Glutamatergic neuron (in vitro differentiated cells): ENCODE measurements at places on chromosomes 3 and 15. TPM values are rescaled to one million over a fixed set of nuclear protein-coding genes. Genes with fewer than 3 reads are reported as not detected.

DNA sequence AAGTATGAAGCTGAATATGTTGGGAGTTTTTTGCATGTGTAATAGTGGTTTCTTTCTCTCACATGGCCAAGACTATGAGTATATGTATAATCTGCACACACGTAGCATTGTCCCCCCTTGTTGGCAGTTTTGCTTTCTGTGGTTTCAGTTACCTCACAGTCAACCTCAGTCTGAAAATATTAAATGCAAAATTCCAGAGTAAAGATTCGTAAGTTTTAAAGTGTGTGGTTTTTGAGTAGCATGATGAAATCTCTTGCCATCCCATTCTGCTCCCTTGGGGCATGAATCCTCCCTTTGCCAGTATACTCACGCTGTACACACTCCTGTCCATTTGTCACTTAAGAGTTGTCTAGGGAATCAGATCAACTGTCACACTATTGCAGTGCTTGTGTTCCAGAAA, 742.0 kb upstream of the CCDC54 start:
- DNase-seq = no peak

GRCh38 chr3:99509224-99509623, 129.2 kb upstream of the COL8A1 start:
- no peak for DNase-seq

DNA sequence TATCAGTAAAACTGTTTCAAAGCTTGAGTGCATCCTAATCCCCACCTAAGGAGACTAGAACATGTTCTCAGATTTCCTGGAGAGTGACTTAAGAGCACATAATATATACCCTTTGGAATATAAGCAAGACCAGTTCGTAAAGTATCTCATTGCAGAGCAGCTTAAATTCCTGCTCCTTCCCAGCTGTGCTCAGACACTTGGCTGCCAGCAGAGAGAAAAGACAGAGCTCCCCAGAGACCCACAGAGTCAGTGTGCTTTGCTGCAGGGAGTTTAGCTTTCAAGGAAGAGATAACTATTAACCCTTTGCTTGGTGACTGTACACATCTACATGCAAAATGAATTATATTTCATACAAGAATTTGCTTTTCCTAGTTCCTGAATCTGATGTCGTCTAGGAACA, 338.1 kb upstream of the ARHGEF26 start:
- DNase-seq = peak; percentile 44

DNA sequence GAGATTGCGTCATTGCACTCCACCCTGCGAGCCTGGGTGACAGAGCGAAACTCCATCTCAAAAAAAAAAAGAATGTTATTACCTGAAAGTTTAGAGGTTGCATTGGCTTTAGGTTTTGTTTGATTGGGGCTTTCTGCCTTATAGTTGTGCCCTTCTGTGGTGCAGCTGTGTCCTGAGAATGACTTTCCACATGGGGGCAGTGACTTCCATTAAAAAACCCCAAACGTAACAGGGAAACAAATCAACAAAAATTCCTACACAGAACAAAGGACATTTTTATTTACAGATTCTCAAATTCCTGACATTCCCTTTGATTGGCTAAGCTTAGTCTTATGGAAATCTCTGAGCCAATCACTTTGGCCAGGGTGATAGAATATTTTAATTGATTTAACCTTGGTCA, 154.1 kb upstream of the GPR149 start:
- no peak for DNase-seq

RASSF1 gene
- 27.8 TPM for total RNA-seq

DNA sequence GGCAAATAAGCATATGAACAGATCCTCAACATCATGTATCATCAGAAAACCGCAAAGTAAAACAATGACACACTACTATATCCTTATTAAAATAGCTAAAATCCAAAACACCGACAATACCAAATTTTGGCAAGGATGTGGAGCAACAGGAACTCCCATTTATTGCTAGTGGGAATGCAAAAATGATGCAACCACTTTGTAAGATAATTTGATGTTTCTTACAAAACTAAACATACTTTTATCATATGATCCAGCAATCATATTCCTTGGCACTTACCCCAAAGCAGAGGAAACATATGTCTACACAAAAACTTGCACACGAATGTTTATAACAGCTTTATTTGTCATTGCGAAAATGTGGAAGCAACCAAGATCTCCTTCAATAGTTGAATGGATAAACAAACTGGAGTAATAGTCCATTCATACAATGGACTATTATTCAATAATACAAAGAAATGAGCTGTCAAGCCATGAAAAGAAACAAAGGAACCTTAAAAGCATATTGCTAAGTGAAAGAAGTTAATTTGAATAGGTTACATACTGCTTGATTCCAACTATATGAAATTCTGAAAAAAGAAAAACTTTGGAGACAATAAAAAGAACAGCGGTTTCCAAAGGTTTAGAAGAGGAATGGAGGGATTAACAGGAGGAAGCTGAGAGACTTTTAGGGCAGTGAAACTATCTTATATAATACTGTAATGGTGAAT, 172.0 kb downstream of the VPS13C start:
- no peak for DNase-seq

GOLGA8G gene
- not detected for total RNA-seq

DNA sequence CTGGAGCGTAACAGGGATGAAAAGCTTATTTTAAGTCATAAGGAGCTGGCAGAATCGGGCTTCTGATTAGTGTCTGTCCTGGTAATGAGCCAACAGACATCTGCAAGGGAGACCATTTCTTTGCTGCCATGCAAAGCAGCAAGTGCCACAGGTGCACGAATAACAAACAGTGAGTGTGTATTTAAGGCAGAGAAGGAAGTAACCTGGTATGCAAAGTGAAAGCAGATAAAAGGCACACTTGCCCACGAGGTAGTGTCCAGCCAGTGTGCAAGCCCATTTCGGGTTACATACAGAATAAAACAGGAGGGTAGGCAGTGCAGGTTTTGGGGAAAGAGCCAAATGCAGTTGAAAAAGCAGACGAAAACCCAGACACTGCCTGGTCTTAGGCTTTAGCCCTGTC, 1153.7 kb downstream of the SI start:
- no peak for DNase-seq

DNA sequence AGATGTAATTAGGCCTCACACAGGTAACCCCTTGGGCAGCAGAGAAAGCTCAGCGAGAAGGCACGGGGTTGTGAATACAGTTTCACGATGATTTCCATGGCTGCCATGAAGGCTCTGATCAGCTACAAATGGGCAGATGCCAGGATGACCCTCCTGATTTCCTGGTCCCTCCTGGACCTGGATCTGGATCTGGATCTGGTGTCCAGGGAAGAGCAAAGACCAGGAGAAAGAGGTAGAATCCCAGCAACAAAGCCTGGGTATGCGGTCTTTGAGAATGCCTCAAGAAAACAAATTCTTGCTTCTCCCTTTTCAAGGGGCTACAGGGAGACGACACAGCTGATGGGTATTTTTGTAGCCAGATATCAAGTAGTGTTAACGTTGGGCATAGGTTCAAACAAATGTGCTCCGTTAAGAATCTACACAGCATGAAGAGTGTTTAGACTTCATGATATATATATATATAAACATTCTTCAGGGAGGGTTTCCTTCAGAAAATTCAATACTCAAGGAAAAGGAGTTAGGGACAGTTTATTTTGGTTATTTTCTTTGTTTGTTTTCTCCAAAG, 175.6 kb downstream of the RORA start:
- no peak for DNase-seq

GRCh38 chr3:37766797-37767776, 94.6 kb upstream of the CTDSPL start:
- DNase-seq = no peak

DNA sequence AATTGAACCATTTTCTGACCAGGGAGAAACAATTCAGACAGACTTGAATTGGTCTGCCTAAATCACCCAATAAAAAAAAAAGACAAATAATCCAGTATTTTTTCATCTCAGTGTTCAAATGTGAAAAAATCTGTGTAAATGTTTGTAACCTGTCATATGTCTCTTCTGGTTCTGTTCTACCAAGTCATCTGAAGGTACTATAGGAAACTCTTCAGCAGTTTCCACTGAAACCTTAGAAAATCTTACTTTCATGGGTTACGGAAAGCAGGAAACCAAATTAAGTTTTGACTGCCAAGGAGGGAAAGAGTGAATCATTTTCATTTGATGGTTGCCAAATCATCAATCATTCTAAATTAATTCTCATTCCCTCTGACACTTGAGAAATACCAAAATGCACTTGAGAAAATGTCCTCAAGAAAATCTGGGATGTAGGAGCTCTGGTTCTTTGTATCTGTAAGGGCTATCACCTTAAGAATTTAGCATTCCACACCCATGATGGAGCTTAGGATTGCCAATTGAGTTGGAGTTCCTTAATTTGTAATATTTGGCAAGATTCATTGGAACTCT, 278.2 kb upstream of the KCNH8 start:
- no peak for DNase-seq

- no peak for DNase-seq
Observed at GRCh38 chr3:136390574-136390973, 140.4 kb downstream of the PCCB start.

- DNase-seq = no peak
Observed at GRCh38 chr15:47820747-47821319, 103.5 kb downstream of the SEMA6D start.

GRCh38 chr3:47533481-47533880, 20.0 kb upstream of the ELP6 start:
- DNase-seq = no peak

TM4SF4 gene
- total RNA-seq = not detected

DNA sequence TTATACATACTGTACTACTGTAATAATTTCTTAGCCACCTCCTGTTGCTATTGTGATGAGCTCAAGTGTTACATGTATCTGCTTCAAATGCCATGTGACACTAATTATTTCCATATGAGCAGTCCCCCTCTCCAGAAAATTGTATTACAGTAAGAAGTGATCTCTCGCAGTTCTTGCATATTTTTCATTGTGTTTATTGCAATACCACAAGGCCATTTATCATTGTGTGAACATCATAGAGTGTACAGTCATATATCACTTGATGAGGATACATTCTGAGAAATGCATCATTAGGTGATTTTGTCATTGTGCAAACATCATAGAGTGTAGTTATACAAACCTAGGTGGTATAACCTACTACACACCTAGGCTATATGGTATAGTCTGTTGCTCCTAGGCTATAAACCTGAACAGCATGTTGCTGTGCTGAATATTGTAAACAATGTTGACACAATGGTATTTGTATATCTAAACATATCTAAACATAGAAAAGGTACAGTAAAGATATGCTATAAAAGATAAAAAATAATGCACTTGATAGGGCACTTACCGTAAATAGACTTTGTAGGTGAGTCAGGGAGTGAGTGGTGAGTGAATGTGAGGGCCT, 189.6 kb upstream of the MLF1 start:
- no peak for DNase-seq

DNA sequence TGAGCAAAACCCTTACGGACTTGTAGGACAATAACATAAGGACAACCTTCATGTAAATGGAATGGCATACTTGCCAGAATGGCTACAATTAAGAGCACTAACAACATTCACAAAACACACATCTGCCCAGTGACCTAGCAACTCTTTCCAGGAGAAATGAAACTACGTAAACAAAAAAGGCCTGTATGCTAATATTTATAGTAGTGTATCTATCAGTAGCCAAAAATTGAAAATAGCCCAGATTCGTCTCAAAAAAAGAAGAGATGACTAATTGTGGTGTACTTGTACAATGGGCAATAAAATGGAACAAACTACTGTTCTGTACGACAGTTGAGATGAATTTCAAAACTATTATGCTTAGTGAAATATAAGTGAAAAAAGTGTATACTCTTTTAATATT, 38.4 kb downstream of the CMC1 start:
- no peak for DNase-seq

GRCh38 chr3:122235147-122235546, 51.7 kb downstream of the CASR start:
- DNase-seq = no peak

CCDC32 gene
- 21.4 TPM for total RNA-seq

- no peak for DNase-seq
Observed at GRCh38 chr3:127708837-127709236, 36.1 kb downstream of the ABTB1 start.

DNA sequence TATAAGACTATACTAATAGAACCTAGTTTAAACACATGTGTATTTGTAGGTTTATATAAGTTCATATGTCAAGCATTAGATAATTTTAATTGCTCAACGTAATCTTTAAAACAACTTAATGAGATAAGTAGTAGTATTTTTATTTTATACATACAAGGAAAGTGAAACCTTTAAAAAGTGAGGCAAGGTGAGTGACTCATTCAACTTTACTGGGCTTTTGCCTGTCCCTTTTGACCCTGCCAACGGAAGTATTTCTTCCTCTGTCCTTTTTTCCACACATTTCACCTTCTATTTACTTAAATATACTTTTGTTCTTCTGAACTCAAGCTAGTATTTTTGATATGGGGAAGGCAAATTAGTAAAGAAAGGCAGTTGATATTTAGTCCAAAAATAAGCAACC, 78.5 kb downstream of the KBTBD8 start:
- DNase-seq = no peak

- no peak for DNase-seq
Observed at GRCh38 chr3:106629215-106629832, 747.9 kb upstream of the CCDC54 start.

DNA sequence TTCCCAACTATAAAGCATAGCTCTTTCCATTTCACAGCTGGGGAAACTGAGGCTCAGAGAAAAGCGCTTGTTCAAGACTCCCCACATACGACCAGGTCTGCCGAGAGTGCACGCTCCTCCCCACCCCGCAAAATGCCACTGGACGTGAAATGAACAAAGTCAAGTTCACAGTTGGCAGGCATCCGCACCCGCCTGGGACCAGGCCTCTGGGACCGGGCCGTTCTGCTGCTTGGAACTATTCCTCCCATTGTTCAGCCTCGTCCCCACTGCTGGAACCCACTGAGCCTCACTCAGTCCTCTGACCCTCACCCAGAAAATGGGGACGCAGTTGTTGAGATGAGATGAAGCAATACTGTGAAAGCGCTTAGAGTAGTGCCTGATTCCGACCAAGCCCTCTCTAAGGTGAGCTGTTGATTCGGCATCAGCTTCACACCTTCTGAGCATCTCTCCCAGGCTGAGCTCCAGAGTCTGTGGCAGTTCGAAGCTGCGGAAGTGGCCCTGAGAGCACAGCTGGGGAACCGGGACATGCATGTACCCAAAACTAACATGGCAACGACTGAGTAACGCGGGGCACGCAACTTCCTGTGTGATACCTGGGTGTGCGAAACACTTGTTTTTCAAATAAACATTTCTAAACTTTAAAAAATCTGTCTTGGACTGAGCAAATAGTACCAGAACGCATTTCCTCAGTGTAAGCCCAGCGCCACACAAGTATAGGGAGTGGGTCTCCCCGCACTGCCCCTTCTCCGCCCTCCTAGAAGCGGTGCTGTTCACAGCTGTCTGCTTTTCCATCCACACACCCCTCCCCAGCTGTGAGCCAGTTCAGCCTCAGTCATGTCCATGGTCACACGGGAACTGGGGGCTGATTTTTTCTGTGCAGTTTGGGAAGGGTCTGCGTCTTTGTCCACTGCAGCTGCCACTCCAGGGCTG, 93.4 kb downstream of the CHSY1 start:
- DNase-seq = no peak

- DNase-seq = no peak
Observed at GRCh38 chr15:70741107-70741531, 22.2 kb downstream of the UACA start.

DNA sequence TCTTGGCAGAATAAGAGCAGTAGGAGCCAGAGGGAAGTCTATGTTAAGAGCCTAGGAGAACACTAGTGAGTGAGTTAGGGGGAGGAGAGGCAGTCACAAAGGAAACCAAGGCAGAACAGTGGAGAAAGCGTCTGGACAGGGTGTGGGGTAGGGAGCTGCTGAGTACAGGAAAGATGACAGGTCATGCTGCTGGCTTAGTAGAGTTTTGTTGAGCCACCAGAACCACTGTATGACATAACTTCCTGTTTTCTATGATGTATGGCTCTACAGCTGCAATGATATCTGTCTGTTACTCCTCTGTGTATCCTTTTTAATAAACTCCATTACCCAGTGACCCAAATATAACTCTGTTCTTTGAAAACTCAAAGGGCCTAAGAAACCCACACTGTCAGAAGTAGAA, 10.6 kb upstream of the STT3B start:
- no peak for DNase-seq
